Posterior cingulate gyrus (tissue), 11 donors: ENCODE measurements at places on chromosomes 3 and 15.

GRCh38 chr15:89443581-89443980 is 52.8 kb downstream of the RHCG start:
- no peak for DNase-seq

- peak; percentile 86 for DNase-seq
These were observed 152.9 kb upstream of the GOLIM4 start for GRCh38 chr3:168248383-168249204.

GRCh38 chr3:34284959-34285826 is 486.8 kb downstream of the PDCD6IP start:
- DNase-seq = no peak

GRCh38 chr3:187256051-187256616 is 35.4 kb downstream of the MASP1 start:
- DNase-seq = no peak

DNA sequence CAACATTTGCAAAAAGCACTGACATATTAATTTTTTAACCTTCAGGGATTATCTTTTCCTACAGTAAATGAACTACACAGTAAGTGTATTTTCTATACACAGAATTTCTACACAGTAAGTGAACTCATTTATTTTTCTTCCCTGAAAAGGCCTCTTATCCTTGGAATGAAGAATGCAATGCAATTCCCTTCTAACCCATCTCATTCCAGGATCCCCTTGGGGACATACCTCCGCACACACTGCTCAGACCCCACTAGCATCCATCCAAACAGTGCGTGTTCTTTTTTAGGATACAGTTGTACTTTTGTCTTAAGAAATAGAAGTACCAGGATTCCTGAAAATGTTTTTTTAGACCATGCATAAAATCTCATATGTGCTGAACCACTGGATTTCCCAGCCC is 152.8 kb downstream of the UACA start:
- no peak for DNase-seq

- no peak for DNase-seq
These were observed 161.2 kb downstream of the ALCAM start for GRCh38 chr3:105527949-105528348.

GRCh38 chr3:89522155-89522554 is 414.7 kb downstream of the EPHA3 start:
- DNase-seq = no peak

GRCh38 chr3:15934389-15935195 is 136.8 kb upstream of the ANKRD28 start:
- DNase-seq = peak; percentile 74

DNA sequence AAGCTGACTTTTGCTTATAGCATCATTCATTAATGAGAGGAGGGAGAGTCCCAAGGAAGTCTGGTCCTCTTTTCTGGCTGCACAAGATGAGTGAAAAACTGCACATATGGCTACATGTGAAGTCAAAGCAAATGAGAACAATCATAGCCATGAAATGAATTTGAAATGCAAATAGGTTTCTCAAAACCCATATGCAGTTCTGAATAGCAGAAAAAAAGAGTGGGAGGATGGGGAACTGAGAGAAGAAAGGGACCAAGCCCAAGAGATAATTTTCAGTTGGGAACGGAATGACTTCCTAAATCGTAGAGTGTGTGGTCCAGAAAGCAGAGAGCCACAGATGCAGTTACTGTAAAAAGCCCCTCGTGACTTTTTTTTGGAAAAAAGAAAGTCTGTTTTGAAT is 66.3 kb downstream of the GTPBP8 start:
- DNase-seq = no peak

DNA sequence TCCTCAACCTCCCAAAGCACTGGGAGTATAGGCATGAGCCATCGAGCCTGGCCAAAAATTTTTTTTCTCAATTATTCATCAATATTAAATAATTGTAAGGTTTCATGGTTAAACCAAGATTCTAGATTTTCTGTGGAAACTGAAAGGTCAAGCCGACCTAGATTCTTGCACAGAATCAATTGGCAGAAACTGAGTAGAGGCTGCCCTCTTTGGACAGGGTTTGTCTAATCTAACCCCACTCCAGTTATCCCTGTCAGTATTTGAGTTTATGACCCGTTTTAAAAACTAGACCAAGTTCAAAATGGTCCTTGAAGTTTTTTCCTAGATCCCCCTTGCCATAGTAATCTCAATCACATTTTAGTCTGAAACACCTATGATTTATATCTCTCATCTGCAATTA is 8.6 kb upstream of the ADAM10 start:
- peak; percentile 42 for DNase-seq

DNA sequence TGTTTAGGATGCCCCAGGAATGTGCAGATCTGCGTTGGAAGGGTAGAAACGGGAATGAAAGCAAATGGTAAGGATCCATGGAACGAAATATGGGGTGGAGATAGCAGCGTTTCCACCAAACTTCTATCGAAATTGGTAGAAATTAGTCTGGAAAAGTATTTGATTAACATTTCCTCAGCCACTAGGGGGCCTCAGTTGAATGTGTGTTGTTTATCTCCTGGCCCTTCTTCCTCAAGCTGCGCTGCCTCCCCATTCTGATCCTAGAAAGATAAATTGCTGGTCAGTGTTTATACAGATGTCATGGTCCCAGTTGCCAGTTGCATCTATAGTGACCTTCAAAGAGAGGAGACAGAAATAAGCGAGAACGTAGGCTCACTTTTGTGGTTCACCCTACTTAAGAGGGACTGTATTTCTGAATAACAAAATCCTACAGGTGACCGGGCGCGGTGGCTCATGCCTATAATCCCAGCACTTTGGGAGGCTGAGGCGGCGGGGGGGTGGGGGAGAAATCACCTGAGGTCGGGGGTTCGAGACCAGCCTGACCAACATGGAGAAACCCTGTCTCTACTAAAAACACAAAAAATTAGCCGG is 457.1 kb downstream of the SQOR start:
- no peak for DNase-seq

DNA sequence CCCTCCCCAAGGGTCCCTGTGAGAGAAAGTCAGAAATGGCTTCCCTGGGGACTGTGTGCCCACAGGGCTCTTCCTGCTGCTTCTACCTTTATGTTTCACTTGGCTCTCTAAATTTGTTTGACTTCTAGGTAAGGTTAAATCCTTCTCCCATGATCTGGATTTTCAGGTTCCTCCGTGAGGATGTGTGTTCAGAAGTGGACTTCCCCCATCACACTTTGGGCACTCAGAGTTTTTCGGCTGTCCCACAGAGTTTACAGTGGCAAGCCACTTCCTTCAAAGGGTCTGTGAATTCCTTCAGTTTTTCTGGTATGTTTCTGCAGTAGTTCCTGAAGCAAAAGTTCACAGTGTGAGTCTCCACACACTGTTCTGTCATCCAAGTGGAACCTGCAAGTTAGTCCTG is 30.9 kb upstream of the RARB start:
- DNase-seq = no peak

DNA sequence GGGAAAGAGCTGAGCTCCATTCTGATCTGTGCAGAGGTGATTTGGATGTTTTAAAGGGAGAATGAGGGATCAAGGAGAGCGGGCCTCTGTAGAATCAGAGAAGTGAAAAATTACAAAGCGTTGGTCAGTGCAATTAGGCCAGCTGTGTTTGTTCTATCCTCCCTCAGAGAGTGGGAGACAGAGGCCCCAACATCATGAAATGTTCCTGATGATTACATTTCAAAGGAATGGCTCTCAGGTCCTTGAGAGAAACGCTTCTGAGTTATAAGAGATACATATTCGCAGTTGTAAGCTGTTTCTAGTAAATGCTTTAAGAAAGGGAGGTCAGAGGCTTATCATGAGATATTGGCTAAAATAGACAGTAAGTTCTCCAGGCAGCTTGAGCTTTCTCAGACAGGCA is 15.7 kb upstream of the CAND2 start:
- peak; percentile 3 for DNase-seq

GRCh38 chr3:10370429-10370828 is 49.5 kb upstream of the SEC13 start:
- no peak for DNase-seq

GRCh38 chr3:19348941-19349564 is 200.7 kb downstream of the KCNH8 start:
- no peak for DNase-seq

DNA sequence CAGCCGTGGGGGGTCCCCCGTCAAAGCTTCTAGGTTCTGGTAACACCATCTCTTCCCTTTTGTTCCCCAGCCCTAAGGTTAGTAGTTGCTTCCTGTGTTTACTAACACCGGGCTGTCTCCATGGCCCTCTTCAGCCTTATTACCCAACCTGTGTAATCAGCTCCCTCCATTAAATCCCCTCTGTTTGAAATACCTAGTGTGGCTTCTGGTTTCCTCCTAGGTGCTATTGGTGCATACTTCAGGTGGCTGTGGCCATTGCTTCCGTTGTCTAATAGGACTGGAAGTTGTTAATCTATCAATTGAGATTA is 35.3 kb downstream of the MOBP start:
- no peak for DNase-seq

GRCh38 chr15:51731549-51732267 is 5.7 kb downstream of the LYSMD2 start:
- DNase-seq = no peak

GRCh38 chr3:55571913-55572312 is 84.8 kb upstream of the WNT5A start:
- DNase-seq = peak; percentile 19

DNA sequence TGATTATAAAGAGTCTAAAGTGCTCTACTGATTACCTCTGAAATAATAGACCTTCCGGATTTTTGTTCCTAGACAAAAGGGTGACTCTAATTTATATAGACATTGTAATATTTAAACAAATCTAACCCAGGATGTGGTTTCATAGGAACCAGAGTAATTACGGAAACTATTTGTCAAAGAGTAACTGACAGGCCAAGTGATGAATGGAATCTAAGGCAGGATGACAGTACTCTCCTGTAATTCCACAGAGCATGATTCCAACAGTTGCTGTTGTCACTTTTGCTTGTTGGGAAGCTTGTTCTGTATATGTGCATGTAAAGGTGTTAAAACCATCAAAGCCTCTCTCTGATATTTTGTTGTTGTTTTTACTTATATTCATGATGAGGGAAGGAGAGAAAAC is 1141.0 kb downstream of the IGSF11 start:
- DNase-seq = no peak

- DNase-seq = no peak
These were observed 409.8 kb upstream of the TMCO5A start for GRCh38 chr15:37524601-37525000.

DNA sequence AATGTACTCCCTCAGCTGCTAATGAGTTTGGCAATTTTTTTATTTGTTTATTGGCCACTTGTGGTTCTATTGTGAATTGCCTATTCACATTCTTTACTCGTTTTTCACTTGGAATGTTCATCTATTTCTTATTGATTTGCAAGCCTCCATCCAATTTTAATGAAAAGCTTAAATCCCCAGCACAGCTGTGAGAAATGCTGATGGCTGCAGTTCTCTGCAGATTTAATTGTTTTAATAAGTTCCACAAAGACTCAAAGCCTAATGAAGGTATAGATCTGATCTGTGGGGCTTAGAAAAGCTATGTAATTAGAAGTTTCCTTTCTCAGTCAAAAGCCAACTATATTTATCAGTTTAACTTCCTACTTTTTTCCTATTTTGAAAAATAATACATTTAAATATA is 41.5 kb downstream of the LYZL4 start:
- DNase-seq = no peak

- DNase-seq = no peak
These were observed 68.4 kb downstream of the HERC1 start for GRCh38 chr15:63765338-63765737.

GRCh38 chr3:57145852-57146251 is 19.3 kb downstream of the IL17RD start:
- DNase-seq = no peak

- no peak for DNase-seq
These were observed 75.6 kb upstream of the OSBPL11 start for GRCh38 chr3:125670945-125671344.

DNA sequence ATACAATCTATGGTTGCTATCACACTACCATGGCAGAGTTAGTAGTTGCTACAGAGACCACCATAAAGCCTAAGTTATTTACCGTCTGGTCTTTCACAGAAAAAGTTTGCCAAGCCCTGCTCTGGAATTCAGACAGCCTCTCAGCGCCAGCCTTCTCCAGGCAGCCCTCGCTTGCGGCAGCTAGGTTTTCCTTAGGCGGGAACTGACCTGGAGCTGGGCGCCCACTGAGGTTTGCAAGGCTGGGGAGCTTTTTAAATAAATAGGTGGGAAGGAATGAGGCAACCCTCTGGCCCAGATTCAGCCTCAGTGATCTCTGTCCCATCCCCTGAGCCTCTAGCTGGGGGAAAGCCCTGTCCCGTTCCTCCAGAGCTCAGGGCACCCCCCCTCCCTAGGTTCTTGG is 1.2 kb downstream of the CTSH start:
- no peak for DNase-seq

GRCh38 chr3:71438071-71438685 is 145.3 kb downstream of the FOXP1 start:
- DNase-seq = no peak

- DNase-seq = no peak
These were observed 26.9 kb downstream of the GTF2E1 start for GRCh38 chr3:120769436-120769835.

GRCh38 chr15:101368861-101369642 is 74.0 kb upstream of the SNRPA1 start:
- peak; percentile 57 for DNase-seq

DNA sequence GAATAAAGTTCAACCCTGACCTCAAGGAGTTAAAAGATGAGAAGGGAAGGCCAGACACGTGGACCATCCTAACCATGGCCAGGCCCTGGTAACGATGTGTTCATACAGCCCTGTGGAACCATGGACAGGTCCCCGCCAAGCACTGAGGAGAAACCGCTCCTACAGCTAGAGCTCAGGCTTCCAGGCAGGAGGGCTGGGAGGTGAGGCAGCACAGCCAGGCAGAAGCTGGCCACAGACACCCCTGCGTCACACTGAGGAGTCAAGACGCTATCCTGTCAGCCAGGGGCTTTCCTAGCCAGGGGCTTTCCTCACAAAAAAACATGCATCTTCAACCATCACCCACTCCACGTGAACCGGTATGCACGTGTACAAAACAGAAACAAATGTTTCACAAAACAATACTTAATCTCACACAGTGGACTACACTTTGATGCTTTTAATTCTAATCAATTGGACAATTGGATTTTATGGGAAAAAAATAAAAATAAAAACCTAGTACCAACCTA is 73.2 kb downstream of the TBC1D2B start:
- DNase-seq = no peak

GRCh38 chr15:65032801-65033537 is 3.5 kb upstream of the MTFMT start:
- peak; percentile 40 for DNase-seq

GRCh38 chr3:46898321-46899150 is 21.0 kb downstream of the PTH1R start:
- peak; percentile 89 for DNase-seq

- DNase-seq = no peak
These were observed 373.4 kb downstream of the EPHA6 start for GRCh38 chr3:97187771-97188170.

DNA sequence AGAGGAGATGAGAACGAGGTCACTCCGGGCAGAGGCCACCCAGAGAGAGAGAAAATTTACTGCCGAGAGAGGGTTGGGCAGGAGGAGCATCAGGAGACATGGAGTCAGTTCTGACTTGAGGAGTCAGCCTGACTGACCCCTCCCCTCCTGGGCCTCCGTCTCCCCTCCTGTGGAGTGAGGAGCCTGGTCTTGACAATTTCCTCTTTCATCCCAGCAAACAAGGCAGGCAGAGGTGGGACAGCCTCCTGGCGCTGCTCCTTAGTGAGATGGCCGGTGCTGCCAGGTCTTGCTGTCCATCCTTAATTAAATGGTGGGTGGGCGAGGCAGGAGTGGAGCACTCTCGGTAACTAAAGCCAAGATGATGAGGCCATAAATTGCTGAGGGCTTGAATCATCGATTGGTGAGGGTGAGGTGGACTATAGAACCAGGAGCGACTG is 60.6 kb downstream of the CYP11A1 start:
- DNase-seq = no peak

- DNase-seq = no peak
These were observed 6.4 kb downstream of the NUDT16 start for GRCh38 chr3:131387796-131388489.
